ENCODE measurements at places on chromosomes 12 and 14.
A peak's percentile ranks its signal among the peaks of the same experiment; 100 is the strongest.

GRCh38 chr14:41608681-41609390 is 2.2 kb downstream of the LRFN5 start:
- peak; percentile 37 for DNase-seq

GRCh38 chr12:47223031-47223847 is 143.5 kb upstream of the AMIGO2 start:
- no peak for DNase-seq

- no peak for DNase-seq
Measured at GRCh38 chr12:28793581-28794151, 355.4 kb upstream of the FAR2 start.

DNA sequence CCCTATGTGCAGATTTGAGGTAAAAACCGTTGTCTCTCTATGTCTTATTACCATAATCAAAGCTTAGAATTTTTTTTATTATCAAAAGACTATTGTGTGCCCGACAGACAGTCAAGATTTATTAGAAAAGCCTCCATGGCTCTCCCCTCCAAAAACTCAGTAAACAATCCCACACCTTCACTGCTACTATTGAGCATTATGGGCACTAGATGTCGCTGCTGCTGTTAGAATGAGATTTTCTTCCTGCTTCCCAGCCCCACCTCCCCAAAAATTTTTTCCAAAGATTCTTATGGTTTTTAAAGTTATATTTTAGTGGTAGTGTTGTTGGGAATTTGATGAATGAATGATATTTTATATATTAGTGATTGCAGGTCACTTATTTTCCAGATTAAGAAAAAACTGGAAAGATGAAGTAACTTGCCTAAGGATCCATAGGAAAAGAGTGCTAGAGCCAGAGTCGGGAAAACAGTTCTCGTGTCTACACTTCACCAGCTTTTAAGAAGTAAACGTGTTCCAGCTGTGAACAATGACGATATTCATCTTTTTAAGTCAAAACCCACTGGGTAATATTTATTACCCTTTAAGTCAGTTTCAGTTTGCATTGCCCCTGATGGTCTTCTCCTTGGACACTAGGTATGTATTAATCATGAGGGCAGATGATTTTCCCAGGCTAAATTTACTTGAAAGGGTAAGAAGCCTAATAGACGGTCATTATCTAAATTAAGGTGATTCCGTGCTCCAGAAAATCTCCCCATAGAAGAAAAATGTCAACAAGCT is 12.2 kb upstream of the FOXG1 start:
- peak; percentile 96 for DNase-seq

DNA sequence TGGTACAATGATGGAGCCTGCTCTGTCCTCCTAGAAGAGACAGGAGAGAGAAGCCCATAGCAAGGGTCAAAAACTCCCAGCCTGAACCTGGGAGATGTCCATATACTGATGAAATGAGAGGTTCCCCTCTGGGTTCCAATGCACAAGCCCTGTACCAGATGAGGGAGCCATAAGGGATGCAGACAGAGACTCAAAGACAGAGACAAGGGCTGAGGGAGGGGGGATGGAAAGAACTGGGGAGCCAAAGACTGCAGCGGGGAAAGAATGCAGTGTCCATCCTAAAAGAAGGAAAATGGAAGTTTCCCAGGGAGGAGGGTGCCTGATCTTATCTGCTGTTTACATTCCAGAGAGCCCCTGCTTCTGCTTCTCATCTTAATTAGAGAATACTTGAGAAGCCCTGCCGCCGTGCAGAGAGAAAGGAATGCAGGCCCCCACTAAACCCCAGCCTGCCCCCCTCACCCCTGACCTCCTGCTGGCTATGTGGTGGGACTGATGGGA is 27.7 kb downstream of the KRT18 start:
- DNase-seq: no peak

DNA sequence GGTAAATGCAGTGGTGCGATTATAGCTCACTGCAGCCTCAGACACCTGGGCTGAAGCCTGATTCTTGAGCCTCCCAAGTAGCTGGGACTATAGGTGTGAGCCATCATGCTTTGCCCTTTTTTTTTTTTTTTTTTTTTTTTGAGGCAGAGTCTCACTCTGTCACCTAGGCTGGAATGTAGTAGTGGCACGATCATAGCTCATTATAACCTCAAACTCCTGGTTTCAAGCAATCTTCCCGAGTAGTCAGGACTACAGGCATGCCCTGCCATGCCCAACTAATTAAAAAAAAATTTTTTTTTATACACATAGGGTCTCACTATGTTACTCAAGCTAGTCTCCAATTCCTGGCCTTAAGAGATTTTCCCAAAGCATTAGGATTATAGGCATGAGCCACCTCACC is 6.9 kb downstream of the ATP2A2 start:
- no peak for DNase-seq

- peak; percentile 71 for DNase-seq
Measured at GRCh38 chr12:50637870-50638481, 125.9 kb upstream of the ATF1 start.

GRCh38 chr12:52126605-52127578 is 47.4 kb downstream of the SMIM41 start:
- DNase-seq: no peak

GRCh38 chr12:19530637-19531023 is 91.3 kb downstream of the AEBP2 start:
- DNase-seq: no peak

- DNase-seq: no peak
Measured at GRCh38 chr14:44287858-44288257, 219.2 kb downstream of the FSCB start.

DNA sequence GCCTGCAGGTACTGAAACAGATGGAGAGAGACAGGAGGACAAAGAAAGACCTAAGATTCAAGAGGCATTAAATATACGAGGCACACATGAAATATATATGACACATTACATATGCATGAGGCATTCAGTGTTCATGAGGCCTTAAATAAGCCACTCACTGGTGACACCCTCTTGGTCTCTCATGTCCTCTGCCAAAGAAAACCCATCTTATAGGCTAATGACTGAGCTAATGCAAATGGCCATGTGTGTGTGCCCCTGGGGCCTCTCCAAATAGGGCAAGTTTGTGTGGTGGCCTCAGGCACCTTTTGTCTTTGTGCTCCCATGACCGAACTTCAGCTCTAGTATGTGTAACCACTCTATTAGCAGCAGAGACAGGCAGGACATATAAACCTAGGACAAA is 18.8 kb downstream of the COQ6 start:
- DNase-seq: no peak
